ENCODE measurements at places on chromosomes 11 and 22.

- no peak for DNase-seq
These were observed 17.4 kb downstream of the BMAL1 start for GRCh38 chr11:13294771-13295579.

- no peak for DNase-seq
These were observed 30.6 kb downstream of the SDHAF2 start for GRCh38 chr11:61460474-61460881.

DNA sequence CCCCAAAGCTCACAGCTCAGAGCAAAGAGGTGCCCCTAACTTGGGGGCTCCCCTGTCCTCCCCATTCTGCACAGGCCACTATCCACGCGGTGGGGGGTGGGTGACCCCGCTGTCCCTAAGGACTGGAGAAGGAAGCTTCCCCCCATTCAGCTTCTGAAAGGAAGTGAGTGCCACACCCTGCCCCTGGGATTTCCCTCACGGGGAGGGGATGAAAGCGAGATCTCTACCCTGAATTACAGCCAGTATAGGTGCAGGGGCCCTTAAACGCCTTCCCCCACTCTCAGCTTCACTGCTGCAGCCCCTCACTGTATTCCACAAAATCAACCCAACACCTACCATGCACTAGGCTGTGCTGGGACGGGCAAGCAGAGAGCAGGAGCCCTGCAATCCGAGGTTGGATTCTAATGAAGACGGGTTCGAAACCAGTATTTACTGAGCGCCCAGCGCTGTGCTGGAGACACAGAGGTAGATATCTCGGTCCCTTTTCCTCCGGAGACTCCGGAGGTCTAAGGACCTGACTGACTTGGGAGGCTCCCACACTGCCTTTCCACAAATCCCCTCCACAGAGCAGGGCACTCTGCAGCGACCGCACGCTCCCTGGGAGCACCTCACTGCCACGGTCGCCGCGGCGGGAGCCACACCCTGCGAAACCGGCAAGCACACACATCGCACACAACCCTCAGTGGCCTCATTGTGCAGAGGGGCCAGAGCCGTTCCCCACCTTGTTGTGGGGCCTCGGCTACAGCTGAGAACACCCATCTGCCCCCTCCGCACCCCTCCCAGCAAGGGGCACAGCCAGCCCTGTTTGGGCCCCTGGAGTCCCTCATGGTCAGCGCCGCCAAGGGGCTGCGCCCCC is 1.8 kb downstream of the AHNAK start:
- DNase-seq: no peak

DNA sequence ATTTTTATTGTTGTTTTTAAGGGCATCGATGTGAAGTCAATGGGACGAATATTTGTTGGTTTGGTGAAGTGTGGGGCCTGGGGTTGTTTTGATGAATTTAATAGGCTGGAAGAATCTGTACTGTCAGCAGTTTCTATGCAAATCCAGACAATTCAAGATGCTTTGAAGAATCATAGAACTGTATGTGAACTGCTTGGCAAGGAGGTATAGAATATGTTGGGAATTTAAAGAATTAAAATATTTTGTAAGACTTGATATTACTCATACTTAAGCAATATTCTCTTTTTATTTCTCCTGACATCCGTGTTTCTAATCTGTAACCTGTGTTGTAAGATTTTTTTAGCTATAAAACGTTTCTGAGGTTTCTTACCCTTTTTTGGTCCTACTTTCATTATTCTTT is 61.6 kb downstream of the DYNC2H1 start:
- DNase-seq: no peak

- no peak for DNase-seq
These were observed 78.7 kb downstream of the ENTHD1 start for GRCh38 chr22:39814899-39815298.

- DNase-seq: no peak
These were observed 17.8 kb downstream of the DDX25 start for GRCh38 chr11:125922156-125922555.

GRCh38 chr22:31692186-31692886 is 30.3 kb upstream of the PISD start:
- DNase-seq: no peak

- no peak for DNase-seq
These were observed 10.3 kb upstream of the OR56A1 start for GRCh38 chr11:6040874-6041273.

GRCh38 chr11:90251599-90251998 is 28.8 kb upstream of the CHORDC1 start:
- no peak for DNase-seq

DNA sequence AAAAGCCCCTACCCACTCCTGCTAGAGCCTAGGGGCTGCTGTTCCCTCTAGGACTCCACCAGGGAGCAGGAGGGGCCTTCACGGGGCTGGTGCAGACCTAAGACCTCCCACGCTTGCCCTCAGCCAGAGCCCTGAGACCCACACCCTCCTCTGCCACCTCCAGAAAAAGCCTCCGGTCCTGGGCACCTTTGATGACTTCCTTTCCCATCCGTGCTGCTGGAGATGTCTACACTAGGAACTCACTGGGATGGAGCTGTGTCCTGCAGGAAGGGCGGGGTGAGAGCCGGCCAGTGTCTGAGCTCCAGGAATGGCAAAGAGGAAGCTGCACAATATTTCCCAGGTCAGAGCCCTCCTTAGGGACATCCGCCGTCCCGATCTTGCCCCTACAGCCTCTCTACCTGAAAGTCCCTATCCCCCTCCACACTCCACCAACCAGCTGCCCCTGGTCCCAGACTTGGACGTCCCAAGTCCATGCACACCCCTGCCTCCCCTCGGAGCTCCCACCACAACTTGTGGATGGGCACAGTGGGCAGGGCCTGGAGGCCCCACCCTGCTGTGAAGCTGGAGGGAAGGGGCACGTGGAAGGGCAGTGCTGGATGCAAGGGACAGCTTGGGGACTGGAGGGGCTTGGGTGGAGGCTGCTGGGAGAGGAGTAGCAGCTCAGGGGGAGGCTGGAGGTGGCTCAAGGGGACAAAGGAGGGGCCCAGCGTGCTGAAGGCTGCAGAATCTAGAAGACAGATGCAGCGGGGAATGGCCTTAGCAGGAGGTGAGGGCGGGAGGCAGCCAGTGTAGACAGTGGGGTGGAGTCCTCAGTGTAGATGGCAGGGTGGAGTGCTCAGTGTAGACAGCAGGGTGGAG is 13.5 kb upstream of the LRP5 start:
- no peak for DNase-seq

Data from left forelimb (tissue), 1 donor.